ENCODE measurements at places on chromosomes 3 and 15.

- no peak for DNase-seq
Observed at GRCh38 chr3:113000691-113001090, 9.9 kb downstream of the GTPBP8 start.

DNA sequence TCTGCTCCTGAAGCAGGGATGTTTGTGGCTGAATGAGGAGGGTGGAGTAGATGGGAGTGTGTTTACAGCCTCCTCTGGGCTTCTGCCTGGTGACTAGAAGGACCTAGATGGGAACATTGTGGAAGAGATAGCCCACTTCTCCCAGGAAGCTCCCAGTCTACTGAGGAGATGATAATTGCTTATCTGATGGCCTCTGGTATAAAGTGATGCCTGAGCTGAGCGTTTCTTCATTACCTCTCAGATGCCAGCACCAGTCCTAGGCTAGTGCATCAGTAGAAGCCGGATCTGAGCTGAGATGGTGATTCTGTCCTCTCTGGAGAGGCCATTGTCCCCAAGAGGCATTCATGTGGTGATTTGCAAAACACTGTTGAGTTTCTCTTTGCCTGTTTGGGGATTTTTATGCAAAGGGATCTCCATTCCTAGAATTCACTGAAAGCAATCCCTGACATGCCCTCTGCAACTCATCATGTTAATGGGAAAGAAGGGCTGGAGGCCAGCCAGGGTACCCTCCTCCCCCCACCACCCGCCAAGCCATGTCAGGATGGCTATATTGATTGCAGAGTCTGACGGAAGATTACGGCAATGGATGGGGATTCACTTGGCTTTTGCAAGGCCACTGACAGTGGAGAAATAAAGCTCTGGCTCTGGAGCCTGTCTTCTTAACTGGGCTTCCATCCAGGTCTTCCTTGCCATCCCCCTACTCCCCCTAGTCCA lies 166.4 kb upstream of the ROPN1 start:
- DNase-seq: no peak

GRCh38 chr15:89186803-89187202 lies 34.6 kb downstream of the RLBP1 start:
- DNase-seq: no peak

GRCh38 chr15:60076582-60077276 lies 72.6 kb downstream of the FOXB1 start:
- DNase-seq: no peak

- no peak for DNase-seq
Observed at GRCh38 chr3:24829629-24830229, 335.1 kb upstream of the THRB start.

DNA sequence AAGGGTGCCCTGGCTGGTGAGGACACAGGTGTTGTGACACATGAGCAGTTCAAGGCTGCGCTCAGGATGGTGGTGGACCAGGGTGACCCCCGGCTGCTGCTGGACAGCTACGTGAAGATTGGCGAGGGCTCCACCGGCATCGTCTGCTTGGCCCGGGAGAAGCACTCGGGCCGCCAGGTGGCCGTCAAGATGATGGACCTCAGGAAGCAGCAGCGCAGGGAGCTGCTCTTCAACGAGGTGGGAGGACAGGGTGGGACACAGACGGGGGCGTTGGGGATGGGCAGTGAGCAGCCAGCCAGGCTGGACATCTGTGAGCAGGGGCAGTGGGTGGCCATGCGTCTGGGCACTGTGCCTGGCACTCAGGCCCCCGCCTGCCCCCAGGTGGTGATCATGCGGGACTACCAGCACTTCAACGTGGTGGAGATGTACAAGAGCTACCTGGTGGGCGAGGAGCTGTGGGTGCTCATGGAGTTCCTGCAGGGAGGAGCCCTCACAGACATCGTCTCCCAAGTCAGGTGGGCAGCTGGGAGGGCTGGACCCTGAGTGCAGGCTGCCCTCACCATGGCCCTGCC lies 10.3 kb downstream of the ANKRD63 start:
- no peak for DNase-seq

GRCh38 chr15:63492541-63493077 lies 11.8 kb upstream of the USP3 start:
- DNase-seq: no peak

DNA sequence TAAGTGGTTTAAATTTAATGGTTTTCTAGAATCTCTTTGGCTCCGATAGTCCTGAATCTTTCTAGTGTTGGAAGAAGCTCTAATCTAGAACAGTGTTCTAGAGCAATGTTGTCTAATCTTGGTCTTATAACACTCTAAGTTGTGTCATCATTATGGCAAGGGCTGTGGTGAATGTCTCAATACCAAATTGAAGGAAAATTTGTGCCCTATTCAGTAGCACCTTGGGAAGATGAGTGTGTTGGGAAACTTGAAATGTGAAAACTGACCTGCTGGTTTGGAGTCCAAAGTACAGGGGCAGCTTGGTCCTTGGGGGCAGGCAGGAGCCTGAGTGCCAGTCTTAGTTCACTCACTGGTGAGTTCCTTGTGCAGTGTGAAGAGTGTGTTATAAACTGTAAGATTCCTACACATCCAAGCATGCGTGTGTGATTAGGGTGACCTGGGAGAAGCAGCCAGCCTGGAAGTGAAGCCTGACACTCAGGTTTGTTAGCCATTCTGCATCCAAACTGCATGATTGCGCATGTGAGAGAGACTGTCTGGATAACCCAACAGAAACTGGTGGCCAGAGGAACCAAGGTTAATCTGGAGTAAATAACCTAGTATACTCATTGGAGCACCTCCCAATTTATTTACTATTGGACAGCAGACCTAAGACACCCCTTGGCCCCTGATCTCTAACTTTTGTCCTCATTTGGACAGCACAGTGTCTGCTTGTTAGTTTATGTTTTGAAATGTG lies 14.6 kb downstream of the ZNF592 start:
- DNase-seq: no peak

DNA sequence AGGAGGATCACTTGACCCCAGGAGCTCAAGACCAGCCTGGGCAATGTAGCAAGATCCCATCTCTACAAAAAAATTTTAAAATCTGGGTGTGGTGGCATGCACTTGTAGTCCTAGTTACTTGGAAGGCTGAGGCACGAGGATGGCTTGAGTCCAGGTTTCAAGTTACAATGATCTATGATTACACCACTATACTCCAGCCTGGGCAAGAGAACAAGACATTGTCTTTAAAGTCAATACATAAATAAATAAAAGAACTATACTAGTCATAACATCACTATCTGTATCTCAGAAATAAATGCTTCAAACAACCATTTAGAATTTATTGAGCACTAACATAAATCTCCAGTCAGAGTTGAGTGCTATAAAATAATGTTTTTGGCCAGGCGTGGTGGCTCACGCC lies 8.5 kb upstream of the PHLDB2 start:
- DNase-seq: no peak

- DNase-seq: no peak
Observed at GRCh38 chr15:90209591-90209990, 8.5 kb downstream of the SEMA4B start.

DNA sequence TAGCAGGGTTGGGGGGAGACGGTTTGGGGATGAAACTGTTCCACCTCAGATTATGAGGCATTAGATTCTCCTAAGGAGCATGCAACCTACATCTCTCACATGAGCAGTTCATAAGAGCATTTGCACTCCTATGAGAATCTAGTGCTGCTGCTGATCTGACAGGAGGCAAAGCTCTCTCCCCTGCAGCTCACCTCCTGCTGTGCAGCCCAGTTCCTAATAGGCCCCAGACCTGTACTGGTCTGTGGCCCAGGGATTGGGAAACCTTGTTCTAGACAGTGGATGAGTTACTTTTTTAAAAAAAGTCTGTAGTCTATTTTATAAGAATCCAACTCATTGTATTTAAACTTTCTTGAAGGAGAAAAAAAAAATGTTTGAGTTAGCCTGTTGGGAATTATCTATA lies 100.0 kb downstream of the HHLA2 start:
- DNase-seq: no peak

GRCh38 chr3:56522374-56522773 lies 34.6 kb upstream of the CCDC66 start:
- no peak for DNase-seq

DNA sequence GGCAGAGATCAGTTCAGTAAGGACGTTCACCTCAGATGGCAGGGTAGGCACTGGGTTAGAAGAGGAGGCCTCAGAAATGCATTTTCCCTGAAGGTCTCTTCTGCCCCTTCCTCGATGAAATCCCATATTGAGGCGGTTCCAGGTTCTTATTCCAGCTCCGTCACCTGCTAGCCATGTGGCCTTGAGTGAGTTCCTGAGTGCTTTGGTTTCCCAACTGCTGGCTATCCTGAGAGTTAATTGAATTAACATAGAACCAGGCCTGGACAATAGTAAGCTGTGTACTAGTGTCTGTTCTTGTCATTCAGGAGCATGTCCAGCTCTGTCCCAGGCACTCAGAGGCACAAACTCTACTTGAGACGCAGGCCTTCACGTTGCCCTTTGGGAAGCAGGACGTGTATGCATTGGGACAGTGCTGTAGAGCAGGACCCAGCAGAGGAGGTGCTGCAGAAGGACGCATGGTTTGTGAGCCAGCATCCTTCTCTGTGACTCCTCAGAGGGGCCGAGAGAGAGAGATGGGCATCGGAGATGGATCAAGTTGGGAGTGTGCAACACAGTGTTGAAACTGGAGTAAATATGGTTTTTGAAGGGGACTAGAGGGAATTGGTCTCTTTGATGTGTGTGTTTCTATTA lies 114.2 kb downstream of the ASB7 start:
- DNase-seq: no peak

DNA sequence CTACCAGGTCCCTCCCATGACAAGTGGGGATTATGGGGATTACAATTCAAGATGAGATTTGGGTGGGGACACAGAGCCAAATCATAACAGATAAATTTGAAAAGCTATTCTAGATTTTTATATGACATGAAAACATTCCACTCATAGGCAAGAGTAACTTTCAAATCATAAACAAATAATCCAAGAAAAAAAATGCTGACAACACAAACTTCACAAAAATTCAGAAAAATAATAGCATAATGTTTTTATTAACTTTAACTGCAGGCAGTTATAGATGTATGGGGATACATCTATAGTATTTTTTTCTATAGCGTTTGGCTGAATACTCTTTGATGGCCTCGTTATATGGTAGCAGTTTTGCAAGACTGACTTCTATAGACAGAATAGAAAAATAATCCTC lies 243.1 kb downstream of the ADAMTSL3 start:
- no peak for DNase-seq

DNA sequence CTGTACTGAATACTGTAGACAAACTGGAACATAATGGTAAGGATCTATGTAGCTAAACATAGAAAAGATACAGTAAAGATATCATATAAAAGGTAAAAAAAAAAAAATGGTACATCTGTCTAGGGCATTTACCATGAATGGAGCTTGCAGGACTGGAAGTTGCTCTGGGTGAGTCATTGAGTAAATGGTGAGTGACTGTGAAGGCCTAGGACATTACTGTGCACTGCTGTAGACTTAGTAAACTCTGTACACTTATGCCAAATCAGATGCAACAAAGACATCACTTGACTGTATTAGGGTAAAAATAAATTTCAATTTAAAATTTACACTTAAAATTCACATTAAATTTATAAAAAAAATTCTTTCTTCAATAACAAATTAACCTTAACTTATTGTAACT lies 281.3 kb upstream of the LMCD1 start:
- no peak for DNase-seq

GRCh38 chr3:11300970-11301369 lies 28.8 kb downstream of the ATG7 start:
- DNase-seq: no peak

DNA sequence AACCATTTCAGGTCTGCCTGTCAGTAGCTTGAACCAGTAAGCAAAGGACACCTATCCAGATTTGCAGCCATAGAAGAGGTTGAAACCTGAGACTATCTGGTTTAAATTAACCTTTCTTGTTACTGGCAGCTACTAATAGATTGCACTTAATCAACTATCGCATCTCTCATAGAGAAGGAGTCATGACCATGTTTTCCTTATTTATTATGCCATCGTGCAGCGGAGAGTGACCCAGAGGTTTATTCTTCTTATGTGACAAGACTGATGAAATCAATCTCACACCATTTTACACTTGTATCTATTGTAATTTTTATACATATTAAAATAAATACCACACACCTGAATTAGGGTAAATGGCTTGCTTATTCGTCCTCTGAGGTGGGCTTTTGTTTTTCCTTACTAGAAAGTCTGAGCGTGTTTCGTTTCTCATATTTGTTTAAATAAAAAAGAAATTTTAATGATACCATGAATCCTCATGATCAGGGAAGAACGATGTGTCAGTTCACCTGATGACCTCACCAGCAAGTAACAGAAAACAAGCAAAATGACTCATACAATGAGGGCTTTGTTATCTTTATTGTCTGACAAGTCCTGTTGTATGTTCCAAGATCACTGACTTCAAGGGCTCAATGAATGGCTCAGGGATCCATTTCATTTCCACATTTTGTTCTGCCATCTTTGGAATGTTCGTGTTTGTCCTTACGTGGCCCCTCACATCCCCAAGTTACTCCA lies 379.5 kb upstream of the DPH6 start:
- no peak for DNase-seq

Data from stimulated activated CD8-positive, alpha-beta memory T cell treated with anti-CD3 and anti-CD28 coated beads, Interleukin-7, amount 100 ng/mL, for 1 hour (primary cell).